Tongue (tissue), 3 donors: ENCODE measurements at places on chromosomes 2 and 18.

DNA sequence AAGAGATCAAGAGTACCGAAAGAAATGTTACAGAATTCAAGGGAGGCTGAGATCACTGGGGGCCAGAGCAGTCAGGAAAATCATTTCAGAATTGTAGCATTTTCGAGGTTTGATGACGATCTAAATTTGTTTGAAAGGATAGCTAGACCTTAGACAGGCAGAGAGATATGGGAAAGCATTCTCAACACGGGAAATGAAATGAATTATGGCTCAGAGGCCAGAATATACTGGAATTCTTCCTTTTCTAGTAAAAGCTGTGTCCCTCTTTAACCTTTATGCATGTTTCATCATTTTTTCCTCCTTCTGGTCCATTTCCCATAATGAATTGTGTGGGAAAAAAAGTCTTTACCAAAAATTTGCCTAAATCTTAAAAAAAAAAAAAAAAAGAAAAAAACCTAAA, 78.8 kb downstream of the NABP1 start:
- peak; percentile 12 for DNase-seq

GRCh38 chr18:37182340-37183135, 353.6 kb downstream of the KIAA1328 start:
- peak; percentile 46 for DNase-seq

- DNase-seq: no peak
These were observed 357.3 kb upstream of the SLC8A1 start for GRCh38 chr2:40809156-40809555.

DNA sequence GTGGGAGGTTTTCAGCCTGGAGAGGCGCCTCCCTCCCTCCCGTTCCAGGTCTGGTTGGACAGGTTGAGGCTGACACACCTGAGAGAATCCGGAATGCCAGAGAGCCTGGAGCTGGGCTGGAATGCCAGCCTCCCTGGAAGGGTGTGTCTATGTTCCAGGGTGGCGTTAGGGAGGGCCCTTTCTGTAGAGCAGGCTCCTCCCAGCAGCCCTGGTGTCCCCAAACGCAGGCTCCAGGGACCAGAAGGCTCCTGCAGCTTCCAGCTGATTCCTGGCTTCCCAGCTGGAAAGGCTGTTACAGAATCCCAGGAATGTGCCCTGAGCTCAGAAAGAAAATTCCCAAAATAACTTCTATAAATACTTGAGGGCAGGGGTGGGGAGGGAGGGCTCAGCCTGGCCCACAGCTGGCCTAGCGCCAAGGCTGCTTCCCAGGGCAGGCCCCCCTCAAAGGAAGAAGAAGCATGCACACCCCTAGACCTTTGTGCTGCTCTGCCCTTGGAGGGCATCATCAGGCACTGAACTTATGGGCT, 85.4 kb downstream of the STPG4 start:
- DNase-seq: peak; percentile 78

DNA sequence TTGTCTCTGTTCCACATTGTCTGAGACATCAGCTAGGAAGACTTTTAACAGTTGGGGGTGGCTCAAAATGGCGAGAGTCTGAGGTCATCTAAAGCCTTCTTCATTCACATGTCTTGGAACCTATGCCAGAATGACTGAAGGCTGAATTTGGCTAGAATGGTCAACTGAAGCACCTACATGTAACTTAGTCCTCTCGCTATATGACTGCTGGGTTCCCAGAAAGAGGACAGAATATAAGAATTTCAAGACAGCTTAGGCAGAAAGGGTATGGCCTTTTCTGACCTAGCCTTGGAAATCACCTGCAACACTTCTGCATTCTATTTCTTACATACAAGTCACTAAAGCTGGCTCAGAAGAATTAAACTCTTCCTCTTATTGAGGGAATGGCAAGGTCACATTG, 75.6 kb upstream of the OTX1 start:
- no peak for DNase-seq

- DNase-seq: no peak
These were observed 168.2 kb upstream of the LRP1B start for GRCh38 chr2:142299021-142299420.

DNA sequence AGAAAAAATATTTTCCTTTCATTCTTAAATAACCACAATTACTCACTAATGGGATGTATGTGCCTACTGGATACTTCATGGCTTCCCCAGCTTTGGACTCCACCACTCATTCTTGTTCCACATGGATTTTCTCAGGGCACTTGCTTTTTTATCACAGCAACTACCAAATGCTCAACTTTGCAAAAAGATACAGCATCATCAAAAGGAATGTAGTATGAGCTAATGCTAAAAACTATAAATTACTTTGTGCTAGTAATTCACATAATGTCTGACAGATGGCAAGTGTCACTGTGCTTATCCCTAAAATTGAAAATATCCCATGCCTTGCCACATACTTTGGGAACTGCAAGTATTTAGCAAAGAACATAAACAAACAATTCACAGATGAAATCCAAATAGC, 130.4 kb upstream of the ZFP36L2 start:
- DNase-seq: no peak

GRCh38 chr2:35864141-35864540, 491.4 kb upstream of the CRIM1 start:
- peak; percentile 36 for DNase-seq

DNA sequence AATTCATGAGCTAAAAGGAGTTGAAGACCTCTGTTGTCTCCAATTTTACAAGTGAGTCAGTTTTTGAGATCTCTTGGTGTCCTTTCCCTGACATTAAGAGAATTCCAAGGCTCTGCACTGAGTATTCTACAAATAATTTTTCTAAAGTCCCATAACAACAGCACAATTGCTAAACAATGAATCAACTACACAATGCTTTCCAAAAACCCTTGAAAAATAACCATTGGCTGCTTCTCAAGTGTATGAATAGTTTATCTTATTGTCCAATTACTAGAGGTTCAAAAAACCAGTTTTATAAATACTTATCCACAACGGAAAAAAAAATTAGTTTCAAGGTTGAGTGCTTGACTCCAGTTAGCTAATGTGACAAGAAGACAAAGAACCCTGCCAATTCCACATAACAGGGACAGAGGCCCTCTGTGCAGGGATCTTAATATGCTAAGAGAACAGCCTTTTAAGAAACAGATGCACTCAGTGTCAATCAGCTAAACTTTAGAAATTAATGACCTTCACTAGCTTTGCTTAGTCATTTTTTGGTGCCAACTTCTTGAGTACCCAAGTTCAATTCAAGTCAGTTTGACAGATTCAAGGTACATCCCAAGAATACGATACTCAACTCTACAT, 266.6 kb upstream of the CYP26B1 start:
- DNase-seq: peak; percentile 66

DNA sequence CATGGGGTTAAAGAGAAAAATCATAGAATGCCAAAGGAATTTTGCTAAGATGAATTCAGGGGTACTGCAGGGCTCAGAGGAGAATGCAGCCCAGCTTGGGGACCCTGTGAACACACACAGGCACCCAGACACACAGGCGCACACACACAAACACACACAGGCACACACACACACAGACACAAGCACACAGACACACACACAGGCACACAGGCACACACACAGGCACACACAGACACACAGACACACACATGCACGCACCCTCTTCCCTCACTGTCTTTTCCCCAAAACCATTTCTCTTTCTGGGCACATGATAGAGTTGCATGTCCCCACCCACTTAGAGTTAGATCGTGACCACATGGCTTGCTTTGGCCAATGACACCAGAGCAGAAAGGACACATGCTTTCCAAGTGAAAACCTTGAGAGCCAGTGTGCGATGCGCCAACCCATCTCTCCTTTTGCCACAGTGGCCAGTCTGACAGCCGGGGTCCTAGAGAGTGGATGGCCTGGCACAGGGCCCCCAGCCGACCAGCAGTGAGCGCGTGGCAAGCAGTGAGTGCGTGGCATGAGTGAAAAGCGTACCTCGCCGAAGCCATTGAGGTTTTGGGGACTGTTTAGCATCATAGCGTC, 163.3 kb downstream of the KLHL29 start:
- no peak for DNase-seq

DNA sequence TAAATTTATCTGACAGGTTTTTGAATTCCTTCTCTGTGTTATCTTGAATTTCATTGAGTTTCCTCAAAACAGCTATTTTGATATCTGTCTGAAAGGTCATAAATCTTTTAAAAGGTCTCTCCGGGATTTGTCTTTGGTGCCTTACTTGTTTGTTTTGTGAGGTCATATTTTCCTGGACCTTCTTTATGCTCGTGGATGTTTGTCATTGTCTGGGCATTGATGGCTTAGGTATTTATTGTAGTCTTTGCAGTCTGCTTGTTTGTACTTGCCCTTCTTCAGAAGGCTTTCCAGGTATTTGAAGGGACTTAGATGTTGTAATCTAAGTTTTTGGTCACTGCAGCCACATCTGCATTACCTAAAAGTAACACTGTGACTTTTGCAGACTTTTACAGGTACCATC, 355.2 kb downstream of the PARD3B start:
- DNase-seq: no peak

GRCh38 chr2:241445426-241445825, 63.0 kb downstream of the STK25 start:
- no peak for DNase-seq

DNA sequence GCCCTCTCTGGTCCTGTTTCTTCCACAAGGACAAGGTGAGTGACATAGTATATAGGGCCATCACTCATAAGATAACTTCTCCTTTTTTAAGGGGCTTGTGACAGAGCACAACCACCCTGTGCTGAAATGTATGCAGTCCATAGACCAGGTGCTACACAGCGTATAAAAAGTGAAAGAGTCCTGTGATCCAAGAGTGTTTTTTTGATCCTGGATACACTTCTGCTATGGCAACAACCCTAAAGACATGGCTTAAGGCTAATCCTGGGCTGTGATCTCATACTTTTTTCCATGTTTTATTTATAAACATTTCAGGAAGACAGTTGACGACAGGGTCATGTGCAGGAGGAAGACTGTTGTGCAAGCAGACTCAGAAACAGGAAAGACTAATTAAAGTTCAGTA, 400.5 kb upstream of the TCF4 start:
- peak; percentile 84 for DNase-seq

DNA sequence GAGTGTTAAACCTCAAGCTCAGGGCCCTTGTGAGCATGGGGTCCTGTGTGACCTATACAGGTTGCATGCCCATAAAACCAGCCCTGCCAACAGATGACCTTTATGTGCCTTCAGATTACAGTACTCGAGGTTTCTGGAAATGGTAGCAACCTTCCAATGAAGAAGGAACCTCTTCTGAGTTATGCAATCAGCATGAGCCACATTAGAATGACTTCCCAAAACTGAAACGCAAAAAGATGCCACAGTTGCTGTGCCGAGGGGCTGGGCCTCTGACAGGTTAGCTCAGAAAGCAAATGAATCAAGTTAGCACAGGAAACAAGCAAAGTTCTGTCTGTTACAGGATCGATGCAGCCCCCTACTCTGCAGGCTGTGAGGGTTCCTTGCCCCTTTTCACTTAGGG, 37.7 kb downstream of the TGFA start:
- no peak for DNase-seq

DNA sequence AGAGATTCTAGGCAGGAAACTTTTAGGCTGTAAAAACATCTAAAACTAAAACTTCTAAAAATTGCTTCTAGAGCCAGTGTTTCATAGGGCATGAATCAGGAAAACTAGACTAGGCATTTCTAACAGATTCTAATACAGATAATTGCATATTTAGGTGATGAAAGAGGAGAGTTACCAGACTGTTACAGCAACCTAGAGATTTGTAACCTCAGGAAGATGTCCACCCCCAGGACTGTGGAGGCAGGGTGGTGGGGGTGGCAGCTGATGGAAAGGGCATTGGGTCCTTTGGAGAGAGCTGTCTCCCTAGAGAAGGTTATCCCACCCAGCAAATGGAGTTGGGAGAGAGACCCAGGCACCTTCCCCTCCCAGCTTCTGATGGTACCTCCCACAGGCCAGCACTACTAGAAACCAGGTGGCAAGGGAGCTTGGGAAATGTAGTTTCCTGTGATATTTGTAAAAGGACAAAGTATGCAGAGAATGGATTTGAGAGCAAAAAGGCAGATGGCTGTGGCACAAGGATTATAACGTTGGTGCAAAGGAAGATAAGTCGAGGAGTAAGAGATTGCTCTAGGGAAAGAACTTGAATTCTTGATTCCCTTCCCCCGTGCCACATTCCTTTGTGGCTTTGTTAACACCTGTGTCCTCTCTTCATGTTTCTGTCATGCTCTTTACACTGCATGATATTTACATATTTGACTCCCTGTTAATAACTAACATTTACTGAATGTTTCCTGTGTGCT, 75.6 kb upstream of the MGAT5 start:
- no peak for DNase-seq

- no peak for DNase-seq
These were observed 25.8 kb downstream of the GPR55 start for GRCh38 chr2:230899287-230899686.

GRCh38 chr2:231425291-231425810, 29.8 kb downstream of the B3GNT7 start:
- DNase-seq: no peak

DNA sequence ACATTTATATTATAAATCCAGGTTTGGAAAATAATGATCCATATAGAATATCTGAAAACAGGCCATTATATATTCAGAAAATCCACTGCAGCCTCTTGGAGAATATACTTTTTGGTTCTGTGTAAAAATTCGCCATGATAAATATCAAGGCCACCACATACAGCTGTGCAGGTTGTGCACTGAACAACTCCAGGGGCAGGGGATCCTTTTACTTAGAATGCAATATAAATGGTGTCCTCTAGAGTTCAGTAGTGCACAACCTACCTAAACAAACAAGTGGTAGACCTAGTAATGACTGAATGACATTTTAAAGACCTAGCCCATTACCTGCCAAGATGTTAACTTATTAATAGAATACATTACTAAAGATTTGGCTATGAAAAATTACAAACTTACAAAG, 22.4 kb downstream of the MOGAT1 start:
- no peak for DNase-seq

DNA sequence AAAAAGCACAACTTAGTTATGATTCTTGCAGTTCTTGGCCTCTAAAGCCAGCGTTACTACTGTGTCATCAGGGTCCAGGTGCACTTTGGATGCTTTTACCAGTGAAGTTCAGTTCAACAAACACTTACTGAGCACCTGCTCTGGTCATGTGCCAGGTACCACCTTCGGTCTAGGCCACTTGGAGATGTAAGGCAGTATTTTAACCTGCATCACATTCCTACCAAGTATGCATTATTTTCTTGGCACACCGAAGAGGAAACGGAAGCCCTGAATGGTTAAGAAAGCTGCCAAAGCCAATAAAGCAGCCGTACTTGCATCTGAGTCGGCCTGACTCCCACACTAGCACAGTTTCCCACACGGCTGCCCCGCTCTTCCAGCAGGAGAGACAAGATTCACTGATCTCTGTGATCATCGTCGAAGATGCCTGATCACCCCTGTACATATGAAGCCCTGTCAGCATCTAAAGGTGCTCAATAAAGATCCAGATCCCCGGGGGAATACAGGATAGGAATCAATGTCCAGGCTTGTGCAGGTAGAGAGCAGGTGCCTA, 427.1 kb downstream of the EIPR1 start:
- DNase-seq: no peak

DNA sequence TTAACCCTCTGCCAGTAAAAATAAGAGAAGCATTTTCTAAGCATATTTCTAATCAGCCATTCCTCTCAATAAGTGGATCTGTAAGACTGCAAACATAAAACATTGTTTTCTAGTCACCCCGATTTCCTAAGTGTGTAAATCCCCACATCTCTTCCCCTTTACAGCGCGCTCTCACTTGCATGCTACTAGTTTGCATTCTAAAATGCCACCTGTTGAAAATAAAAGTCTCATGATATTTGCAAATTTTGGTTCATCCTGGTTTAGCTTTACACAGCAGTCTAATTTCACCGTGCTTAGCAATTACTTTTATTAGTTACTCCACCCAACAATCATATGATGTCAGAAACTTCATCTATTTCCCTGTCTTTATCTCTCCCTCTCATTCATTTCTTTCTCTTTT, 1230.7 kb upstream of the ZEB2 start:
- DNase-seq: no peak

GRCh38 chr2:226098861-226099745, 699.6 kb downstream of the NYAP2 start:
- no peak for DNase-seq
